Tibial nerve (tissue), 4 donors: ENCODE measurements at places on chromosomes 1 and 21.

- DNase-seq: no peak
These were observed 241.8 kb downstream of the NPHP4 start for GRCh38 chr1:5750186-5751162.

- DNase-seq: no peak
These were observed 36.1 kb upstream of the PADI2 start for GRCh38 chr1:17155257-17155920.

- no peak for DNase-seq
These were observed 33.5 kb downstream of the CTBS start for GRCh38 chr1:84540759-84541158.

GRCh38 chr1:51189421-51190073 lies 46.5 kb upstream of the RNF11 start:
- no peak for DNase-seq

GRCh38 chr1:227756172-227756959 lies 21.1 kb downstream of the SNAP47 start:
- DNase-seq: no peak

DNA sequence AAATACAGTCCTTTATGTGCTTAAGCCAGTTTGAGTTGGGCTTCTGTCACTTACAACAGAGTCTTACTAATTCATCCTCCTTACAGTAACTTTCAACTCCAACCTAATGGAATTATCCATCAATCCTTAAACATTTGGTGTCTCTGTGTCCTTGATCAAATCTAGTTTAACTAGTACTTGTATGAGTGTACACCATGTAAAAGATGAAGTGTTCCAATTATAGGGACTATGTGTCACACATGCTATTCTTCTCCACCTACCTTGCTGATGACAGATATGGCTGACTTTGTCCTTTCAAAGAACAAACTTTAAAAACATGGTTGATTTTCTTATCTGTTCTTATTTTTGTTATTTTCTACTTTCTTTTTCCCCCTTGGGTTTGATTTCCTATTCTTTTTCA lies 60.4 kb upstream of the NBPF3 start:
- DNase-seq: no peak

- DNase-seq: no peak
These were observed 316.5 kb upstream of the USP24 start for GRCh38 chr1:55531644-55532043.

- DNase-seq: no peak
These were observed 1105.9 kb downstream of the AMY1C start for GRCh38 chr1:104855550-104855949.

GRCh38 chr1:52632732-52633290 lies at the start of gene SHISAL2A:
SHISAL2A (plus strand) TSS chr1:52633168; CDS start chr1:52633494, 326 bp downstream.
- no peak for DNase-seq

- no peak for DNase-seq
These were observed 63.5 kb downstream of the C1orf185 start for GRCh38 chr1:51165540-51165939.

DNA sequence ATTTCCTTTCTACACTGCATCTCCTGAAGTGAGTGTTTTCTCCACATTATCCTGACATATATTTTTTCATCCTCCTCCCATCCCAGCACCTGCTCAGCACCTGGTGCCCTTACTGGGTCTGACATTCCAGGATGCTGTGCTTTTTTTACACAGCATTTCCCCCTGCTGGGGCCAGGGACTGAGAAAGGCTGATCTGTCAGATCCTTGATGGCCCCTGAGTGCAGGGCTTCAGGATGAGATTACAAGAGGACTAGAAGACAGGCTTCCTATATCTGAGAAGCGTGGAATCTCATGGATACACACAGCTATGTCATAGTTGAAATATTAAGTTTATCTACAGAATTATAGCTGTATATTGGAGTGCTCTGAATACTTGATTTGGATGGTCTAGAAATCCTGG lies 24.4 kb downstream of the RCAN1 start:
- DNase-seq: no peak

DNA sequence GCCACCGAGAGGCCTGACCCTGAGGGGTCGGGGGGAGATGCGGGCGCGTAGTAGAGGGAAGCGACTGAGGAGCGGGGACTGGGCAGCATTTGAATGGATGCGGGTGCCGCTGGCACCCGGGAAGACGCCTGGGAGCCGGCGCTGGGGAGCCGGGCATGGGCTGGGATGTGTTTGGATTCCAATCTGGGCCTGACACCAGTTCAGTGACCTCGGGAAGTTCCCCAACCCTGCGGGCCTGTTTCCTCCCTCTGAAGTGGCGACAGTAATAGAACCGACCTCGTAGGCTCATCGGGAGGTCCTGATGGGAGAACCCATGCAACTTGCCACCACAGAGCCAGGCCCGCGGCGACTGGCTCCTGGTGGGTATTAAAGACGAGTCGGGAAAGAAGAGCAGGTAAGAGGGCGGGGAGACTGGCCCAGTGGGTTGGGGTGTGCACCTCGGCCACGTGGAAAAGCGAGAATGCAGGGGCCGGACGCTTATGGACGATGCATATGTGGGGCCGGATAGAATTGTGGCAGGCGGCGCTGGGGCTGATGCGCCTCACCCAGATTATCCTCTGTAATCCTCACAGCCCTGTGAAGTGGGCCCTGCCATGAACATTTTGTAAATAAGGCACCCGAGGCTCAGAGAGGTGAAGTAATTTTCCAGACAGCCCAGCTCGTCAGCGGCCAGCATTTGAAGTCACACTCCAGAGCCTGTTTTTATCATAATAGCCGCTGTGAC lies 105.8 kb downstream of the SLC16A1 start:
- DNase-seq: no peak

- no peak for DNase-seq
These were observed 708 bp downstream of the CDA start for GRCh38 chr1:20589331-20590278.

GRCh38 chr1:162997499-162998285 lies 71.5 kb upstream of the RGS4 start:
- no peak for DNase-seq

- DNase-seq: no peak
These were observed 51.1 kb downstream of the SWT1 start for GRCh38 chr1:185207980-185208602.
